ENCODE measurements at places on chromosomes 1 and 21.

GRCh38 chr1:115266729-115267421, 71.2 kb downstream of the NGF start:
- no peak for DNase-seq

DNA sequence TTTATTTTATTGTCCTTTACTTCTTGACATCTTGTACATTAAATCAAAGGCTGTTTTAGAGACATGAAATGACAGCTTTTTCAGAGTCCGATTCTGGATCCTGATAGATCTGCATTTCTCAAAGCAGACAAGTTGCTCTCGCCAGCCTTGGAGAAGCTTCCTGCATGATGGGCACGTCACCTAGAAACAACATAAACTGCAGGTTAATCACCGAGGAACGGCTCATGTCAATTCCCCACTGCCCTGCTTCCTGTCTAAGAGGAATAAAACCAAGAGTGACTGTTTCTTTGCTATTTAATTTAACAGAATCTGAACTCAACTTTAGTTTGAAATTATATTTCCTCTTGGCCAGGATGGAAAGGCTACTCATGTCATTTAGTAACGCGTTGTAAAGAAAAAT, 77.0 kb downstream of the RWDD3 start:
- DNase-seq = no peak

DNA sequence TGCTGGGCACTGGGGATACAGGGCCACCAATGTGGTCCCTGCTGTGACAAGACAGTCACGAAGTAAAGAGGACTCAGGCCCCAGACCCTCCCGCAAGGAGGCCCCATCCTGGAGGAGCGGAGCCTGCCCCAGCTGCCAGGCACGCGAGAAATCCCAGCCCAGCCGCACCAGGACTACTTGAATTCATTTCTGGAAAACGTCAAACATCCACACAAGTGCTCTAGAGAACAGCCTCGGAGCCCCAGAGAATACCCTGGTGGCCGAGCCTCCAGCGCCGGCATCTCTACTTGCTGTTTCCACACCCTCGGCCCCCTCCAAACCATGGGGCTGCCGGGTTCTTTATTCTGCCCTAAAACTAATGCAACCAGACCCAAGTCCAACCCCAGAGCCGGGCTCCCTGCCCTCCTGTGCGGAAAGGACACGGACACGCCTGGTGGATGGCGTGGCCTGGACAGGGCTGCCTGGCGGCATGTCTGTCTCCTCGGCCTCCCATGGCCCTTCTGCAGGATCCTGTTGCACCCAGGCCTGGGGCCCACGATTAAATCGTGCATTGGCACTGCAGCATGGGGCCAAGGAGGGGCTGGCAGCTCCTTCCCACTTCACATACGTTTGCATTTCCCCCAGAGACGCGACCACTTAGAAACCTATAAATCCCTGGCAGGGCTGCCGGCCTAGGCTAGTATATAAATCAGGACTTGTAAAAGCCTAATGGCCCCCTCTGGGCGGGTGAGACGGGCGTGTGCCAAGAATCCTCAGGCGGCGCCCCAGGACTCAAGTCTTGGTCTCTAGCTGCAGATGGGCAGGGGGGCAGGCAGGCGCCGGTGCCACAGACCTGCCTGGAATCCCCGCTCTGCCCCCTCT, 41.2 kb downstream of the DMRTB1 start:
- DNase-seq = no peak

DNA sequence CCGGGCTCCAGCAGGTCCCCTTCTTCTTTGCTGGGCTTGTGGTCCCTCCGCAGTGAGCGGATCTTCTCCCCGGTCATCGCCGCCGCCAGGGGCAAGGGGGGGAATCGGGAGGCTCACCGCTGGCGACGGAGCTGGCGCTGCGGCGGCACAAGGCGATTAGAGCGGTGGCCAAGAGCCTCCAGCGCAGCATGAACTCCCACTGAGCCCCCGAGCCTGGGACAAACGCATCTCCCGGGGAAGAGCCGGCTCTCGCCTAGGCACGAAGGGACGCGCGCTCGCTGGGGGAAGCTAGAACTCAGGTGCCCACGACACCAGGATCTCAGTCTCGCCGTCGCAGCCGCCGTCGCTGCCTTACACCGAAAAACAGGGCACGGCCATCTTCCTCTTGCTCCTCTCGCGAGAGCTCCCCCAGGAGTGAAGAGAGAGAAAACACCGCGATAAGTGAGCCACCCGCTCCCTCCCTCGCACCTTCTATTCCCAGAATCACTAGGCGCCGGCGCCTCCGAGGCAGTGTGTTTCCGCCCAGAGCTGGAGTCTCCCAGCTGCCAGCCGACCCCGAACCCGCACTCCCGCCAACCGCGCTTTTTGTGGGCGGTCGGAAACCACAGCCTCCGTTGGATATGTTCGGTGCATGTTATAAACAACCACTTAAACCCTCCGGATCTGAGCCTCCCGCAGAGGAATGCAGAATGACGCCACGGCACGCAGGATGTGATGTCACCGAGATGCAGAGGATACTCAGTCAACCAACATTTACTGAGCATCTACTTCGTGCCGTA, at the start of gene ANKRD13C:
ANKRD13C (minus strand) TSS at position 391 of the 779 bp plus-strand sequence; CDS start at position 77, 314 bp downstream.
- peak; percentile 83 for DNase-seq

DNA sequence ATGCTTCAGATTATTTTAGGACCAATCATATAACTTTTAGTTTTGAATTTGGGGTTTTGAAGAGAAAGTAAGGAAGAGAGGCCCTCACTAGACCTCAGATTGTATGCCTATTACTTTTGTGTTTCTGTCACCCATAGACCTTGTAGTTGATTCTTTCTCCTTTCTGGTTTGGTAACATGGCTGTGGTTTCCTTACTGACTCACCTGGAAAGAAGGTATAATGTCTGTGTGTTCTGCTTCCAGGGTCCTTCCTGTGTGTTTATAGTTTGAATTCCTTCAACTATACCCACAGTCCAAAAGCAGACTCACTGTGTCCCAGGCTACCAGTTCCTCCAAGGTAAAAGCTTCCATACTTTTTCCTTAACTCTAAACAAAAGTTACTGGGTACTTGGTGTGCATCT, 8.1 kb downstream of the SLC44A3 start:
- no peak for DNase-seq

DNA sequence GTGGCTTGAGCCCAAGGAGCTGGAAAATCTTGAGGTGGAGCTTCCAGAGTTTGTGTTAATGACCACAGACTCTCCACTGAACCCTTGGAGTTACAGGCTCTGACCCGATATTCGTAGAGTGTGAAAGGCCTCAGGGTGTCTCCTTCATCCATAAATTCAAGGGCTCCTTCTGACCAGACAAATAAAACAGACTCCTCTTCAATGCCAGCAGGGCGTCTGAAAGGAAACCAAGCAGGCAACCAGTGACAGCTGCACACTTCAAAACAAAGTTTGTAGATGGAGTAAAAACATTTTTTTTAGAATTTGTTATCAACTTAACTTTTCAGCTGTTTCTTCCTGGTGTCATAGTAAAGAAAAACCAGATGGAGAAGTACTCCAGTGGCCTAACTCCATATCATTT, 161.1 kb downstream of the KCTD3 start:
- no peak for DNase-seq

- DNase-seq = no peak
Observed at GRCh38 chr1:229137271-229137670, 133.6 kb upstream of the RAB4A start.

- DNase-seq = no peak
Observed at GRCh38 chr1:113530021-113530420, 139.7 kb downstream of the MAGI3 start.

GRCh38 chr21:34793471-34793870, 124.7 kb downstream of the CLIC6 start:
- no peak for DNase-seq

DNA sequence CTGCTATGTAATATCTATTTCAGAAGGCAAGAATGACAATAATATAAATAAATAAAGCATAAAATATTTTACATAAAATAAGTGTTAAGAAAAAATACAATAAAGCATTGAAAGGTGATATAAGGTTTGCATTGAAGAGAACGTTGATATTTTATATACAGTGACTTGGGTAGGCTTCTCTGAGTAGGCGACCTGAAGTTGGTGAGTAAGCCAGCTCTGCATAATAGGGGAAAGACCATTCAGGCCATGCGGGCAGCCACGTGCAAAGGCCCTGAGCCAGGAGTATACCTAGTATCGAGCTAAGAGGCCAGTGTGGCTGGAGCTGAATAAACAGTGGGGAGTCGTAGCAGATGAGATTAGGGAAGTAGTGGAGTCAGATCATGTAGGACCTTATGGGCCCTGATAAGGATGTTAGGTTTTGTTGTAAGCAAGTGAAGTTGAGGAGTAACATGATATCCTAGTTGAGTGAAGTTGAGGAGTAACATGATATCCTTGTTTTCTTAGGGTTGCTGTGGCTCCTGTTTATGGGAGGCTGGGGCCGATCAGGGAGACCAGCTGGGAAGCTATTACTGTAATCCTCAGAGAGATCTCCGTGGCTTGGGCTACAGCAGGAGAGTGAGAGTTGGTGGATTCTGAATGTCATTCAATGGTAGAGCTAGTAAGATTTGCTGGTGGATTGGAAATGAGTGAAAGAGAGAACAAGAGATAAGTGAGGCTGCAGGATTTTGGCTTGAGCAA, 22.0 kb downstream of the KCNK1 start:
- DNase-seq = no peak

- peak; percentile 82 for DNase-seq
Observed at GRCh38 chr1:32241001-32241763, 5.8 kb upstream of the FAM167B start.

GRCh38 chr1:82177192-82177591, 376.5 kb downstream of the ADGRL2 start:
- no peak for DNase-seq

DNA sequence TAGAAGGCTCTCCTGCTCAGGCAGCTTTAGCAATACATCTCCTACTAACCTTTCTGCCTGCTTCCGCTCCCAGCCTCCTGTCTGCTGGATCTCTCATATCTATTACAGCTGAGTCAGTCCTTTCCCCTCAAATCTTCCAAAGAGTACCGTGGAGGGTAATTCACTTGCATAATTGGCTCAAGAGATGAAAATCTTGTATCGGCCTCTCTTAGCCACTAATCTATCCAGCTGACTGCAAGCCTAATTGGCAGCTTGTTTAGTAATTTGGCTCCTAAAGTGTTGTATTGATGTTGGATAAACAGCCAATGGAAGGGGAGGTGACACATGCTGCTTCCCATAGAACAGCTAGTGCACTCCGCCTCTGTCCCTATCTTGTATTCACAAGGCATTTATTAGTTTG, 195.7 kb downstream of the GPATCH2 start:
- no peak for DNase-seq

DNA sequence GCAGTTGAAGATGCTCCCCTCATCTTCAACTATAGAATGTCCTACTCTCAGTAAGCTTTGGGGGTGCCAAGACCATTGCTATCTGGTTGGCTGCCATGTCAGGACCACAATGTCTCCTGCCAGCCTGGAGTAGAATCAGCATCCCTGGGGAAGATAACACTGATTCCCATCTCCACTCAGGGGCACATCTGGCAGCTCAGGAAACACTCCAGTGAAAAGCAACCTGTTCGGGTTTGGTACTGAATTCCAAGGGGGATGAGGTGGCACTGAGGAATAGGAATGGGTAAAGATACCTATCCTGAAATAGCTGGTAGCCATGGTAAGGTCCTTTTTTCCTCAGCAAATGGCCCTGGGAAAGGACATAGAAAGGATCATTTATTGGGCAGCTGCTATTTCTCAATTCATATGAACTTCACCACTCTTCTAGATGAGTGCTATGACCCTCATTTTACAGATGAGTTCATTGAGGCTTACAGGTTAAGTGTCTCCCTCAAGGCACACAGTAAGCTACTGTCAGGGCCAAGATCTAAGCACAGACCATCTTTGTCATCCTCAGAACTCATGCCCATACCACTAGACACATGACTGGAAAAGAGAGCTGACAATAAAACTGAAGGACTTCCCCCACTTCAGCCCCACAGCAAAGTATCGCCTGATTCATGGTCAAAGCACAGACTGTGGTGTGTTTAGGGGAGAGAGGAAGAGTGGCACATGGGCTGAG, 31.4 kb downstream of the AK2 start:
- DNase-seq = no peak

- no peak for DNase-seq
Observed at GRCh38 chr21:39874206-39874605, 7.0 kb downstream of the PCP4 start.

- DNase-seq = peak; percentile 64
Observed at GRCh38 chr21:31543191-31543590, 116.3 kb upstream of the SOD1 start.
